ENCODE measurements at places on chromosomes 13 and 19.

DNA sequence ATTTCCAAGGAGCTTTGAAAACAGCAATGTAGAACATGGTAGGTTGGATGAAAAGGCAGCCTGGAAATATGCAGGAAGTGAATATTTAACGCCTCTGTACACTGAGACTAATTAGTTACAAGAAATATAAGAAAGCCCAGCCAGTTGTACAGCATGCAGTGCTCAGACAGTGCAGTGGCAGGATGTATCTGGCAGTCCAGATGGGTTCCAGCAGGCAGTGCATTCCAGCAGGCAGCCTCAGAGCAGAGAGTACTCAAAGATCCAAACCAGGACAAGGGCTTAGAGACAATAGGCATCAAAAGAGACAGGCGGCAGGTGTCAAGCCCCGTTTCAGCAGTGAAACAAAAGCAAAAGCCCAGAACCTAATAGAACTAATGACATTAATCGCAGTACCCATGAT, 2776.3 kb downstream of the PCDH9 start:
- DNase-seq, result no peak

- no peak for DNase-seq
These were observed 94.3 kb downstream of the INSR start for GRCh38 chr19:7199613-7200533.

DNA sequence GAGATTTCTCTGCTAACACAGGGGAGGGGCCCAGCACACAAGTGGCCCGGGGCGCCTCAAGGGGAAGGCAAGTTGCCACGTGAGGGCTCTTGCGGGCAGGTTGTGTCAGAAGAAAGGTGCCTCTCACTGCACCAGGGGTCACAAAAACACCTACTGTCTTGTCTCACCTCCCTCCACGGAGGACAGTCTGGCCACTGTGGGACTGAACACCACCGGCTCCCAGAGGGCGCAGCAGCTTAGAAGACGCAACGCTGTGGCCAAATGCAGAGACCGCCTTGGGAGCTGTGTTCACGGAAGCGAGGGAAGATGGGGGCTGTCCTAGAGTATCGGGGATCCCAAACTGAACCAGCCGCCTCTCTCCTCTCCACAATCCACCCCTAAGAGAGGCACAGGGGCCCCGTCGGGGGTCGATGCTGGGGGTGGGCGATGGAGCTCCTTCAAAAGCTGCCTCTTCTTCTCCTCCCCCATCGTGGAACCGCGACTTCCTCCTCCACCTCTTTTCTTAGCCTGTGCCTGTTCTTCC, 177.5 kb downstream of the FOXO1 start:
- no peak for DNase-seq

DNA sequence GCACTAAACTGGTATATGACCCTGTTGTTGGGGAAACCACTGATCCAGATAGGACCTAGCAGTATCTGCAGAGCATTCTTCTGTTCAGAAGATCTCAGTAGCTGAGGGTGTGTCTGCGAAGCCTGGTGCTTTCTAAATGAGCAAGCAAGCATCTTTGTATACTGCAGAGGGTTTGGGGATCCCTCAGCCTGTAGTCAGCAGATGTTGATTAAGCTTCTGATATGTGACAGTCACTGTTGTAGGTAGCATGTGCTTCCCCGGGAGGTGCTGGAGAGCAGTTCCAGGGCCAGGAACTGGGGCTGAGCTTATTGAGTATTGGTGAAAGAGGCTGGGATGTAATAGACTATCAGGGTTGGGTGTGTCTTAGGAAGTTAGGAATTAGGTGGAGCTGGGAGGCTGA, 1.5 kb downstream of the SCAF1 start:
- DNase-seq, result no peak

Measured in NCI-H774 (cell line).